ENCODE measurements at places on chromosomes 2 and 18.

DNA sequence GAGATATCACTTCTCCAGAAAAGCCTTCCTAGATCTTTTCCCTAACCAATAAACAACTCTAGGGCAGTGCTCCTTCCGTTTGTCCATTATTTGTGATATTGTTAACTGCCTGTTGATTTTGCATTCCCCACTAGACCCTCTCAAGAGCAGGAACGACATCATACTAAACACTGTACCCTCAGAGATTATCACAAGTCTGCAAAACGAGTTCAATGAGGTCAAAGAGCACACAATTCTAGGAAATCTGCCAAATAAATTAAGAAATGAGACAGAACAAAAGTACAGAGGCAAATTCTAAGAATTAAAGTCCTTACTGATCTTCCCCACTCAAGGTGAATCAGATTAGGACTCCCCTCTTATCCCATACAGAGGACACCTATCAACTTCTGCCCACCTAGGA lies 7.6 kb downstream of the RTTN start:
- DNase-seq, result no peak

GRCh38 chr18:51082571-51083267 lies 52.7 kb downstream of the SMAD4 start:
- peak; percentile 60 for DNase-seq

DNA sequence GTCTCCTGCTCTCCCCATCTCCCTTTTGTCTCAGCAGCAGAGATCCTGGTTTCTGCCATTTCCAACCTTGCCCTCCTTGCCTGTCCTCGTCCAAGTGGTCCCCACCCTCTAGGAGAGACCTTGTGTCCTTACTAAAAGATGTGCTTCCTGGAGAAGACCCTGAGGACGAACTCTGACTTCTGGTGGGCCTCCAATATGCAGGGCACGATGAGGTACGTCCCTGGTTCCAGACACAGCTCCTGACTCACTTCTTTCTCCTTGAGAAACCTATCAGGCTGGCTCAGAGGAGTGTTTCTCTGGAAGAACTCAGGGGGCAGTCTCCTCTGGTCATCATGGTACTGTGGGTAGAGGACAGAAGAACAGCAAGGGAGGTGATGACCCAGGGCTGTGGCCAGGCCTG lies 28.2 kb downstream of the CAPN14 start:
- DNase-seq, result no peak

GRCh38 chr18:32732165-32732564 lies 40.7 kb downstream of the KLHL14 start:
- no peak for DNase-seq

- DNase-seq, result no peak
These were observed 18.8 kb upstream of the CD207 start for GRCh38 chr2:70854411-70854810.

DNA sequence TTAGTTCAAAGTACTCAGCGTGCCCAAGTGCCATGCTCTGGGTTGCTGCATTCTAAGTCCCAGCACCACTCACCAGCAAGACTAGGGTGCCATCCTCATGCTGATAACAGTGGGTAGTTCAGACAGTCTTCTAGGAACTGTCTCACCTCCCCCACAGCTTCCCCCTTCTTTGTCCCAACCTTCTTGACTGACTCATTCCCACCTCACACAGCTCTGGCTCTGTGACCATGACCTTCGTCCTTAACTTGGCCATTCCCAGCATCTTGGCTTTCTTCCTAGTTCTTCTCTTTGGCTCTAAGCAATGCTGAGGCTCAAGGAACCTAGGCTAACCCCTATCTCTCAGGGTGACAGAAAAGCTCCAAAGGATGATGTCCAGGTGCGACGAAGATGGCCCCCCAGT lies 20.0 kb upstream of the CXCR4 start:
- DNase-seq, result no peak

DNA sequence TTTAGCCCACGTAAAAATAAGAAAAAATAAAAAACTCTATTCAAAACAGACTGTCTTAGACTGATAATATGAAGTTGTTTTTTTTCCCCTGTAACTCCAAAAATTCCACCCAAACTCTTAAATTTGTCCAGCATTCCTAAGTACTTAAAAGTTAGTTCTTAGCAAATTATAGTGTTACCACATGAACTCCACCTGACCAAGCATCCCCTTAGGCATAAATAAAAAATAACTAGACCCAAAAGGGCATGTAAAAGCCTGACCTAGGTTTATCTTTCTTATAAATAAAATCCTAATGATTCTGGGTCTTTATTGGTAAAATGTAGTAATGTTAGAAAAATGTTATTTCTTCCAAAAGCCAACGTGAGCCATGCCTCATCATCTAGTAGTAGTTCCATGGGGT lies 54.3 kb downstream of the TTC21B start:
- DNase-seq, result no peak

GRCh38 chr2:222039821-222040220 lies 259.0 kb downstream of the PAX3 start:
- DNase-seq, result no peak

- no peak for DNase-seq
These were observed 666.9 kb downstream of the NYAP2 start for GRCh38 chr2:226066391-226066790.

- no peak for DNase-seq
These were observed 3.9 kb downstream of the KRTCAP3 start for GRCh38 chr2:27446057-27446456.

DNA sequence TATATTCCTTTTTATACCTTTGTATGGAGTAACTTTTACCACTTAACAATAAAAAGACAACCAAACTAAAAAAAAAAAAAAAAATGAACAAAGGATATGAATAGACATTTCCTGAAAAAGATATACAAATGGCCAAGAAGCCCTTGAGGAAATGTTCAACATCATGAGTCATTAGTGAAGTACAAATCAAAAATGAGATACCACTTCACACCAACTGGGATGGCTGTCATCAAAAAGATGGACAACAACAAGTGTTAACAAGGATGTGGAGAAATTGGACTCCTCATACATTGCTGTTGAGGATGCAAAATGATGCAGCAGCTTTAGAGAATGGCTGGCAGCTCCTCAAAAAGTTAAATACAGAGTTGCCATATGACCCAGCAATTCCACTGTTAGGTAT lies 22.6 kb upstream of the SCYGR2 start:
- peak; percentile 32 for DNase-seq

DNA sequence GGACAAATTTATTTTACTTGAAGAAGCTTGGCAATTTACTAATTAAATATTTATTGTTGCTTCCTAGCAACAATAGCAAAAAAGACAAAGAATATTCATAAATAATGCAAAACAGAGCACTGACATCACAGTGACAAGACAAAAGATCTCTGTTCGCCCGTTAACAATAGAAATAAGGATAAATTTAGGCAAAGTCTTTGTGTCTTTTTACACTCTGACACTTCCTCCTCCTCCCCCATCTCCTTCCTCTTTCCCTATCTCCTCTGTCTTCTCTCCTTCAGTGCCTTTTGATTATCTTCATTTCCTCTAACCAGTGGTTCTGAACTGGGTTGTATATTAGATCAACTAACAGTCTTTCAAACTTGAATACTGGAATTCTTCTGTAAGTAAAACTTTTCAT lies 808.4 kb downstream of the ERBB4 start:
- DNase-seq, result no peak

DNA sequence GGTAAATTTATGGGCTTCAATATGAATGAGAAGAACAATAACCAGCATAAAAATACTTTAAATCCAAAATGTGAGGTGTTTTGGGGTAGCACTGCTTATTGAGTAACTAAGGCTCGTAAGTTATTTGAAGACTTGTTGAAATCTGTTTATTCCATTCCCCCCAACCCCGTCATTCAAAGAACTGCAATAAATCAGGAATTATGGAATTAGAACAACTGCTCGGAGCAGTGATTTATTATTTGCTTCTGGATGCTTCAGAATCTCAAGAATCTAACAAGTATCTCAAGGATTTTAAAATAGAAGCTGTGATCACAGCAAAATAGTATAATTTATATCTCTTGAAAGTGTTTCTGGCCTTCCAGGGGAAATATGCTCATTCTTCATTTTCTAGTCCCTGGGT lies 86.8 kb downstream of the EML6 start:
- DNase-seq, result no peak

DNA sequence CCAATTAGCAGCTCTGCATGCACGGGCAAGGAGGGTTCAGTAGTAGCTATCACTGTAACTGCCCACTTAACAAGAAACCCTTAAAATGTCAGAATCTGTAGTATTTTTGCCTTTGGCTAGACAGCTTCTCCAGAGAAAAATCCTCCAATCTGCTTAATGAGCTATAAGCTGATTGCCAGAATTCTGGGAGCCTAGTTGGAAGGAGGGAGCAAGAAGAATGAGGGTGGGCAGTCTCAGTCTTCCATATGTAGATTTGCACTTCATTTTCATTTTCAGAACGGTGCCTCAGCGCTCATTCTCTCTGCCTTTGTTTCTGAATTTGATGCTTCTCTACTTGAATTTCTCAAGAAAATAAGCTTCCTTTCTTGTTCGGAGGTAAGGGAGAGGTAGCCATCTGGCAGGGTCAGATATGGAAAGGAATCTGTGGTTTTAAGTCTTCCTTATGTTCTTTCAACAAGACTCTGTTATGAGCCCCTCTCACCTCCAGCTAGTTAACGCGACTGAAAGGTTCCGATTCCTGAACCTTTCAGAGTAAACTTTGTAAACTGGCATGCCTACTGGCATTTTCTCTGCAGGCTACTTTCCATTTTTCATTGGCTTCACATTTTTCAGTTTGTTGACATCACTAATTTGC lies 53.5 kb downstream of the HNRNPLL start:
- no peak for DNase-seq

- no peak for DNase-seq
These were observed 61.9 kb upstream of the IGFBP2 start for GRCh38 chr2:216571178-216571908.

GRCh38 chr2:237453671-237454070 lies 33.4 kb upstream of the MLPH start:
- no peak for DNase-seq

GRCh38 chr2:178159966-178160365 lies 34.3 kb upstream of the OSBPL6 start:
- no peak for DNase-seq

- DNase-seq, result peak; percentile 89
These were observed 8.9 kb downstream of the METTL5 start for GRCh38 chr2:169815849-169816248.

- peak; percentile 82 for DNase-seq
These were observed 264.1 kb downstream of the EXOC6B start for GRCh38 chr2:72561621-72562318.

DNA sequence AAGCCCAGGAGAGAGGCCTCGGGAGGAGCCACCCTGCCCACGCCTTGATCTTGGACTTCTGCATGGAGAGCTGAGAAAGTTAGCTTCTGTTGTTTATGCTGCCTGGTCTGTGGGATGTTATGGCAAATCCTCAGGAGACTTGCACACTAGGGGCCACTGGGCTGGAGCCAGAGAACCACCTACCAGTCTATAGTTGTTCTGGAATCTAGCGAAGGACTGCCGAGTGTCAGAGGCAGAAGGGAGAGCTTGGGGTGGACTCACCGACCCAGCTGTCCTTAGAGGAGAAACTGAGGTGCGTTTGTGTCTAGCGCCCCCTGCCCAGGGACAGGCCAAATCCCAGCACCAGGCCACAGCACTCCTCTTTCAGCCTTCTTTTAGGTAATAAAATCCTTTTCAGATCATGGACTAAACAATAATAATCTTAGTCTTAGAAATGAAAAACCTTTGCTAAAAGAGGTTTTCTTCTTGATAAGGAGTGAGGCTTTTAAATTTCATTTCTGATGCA lies 398.7 kb upstream of the SALL3 start:
- no peak for DNase-seq

DNA sequence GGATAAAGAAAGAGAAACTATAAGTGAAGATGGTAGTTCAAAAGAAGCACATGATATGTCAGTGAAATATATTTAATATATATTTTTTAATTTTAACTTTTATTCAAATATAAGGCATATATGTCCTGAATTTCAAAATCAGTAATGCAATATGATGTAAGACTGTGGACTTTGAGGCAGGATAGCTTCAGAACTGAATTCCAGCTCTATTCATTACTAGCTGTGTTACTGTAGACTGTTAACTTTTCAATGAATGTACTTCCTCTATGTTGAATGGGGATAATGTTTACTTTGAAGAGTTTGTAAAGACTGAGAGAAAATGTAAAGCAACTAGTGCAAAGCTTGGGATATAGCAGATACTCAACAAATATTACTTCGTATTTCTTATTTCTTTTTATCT lies 112.6 kb downstream of the PMS1 start:
- DNase-seq, result no peak

GRCh38 chr2:174025271-174026121 lies 60.3 kb upstream of the SP3 start:
- DNase-seq, result peak; percentile 87

DNA sequence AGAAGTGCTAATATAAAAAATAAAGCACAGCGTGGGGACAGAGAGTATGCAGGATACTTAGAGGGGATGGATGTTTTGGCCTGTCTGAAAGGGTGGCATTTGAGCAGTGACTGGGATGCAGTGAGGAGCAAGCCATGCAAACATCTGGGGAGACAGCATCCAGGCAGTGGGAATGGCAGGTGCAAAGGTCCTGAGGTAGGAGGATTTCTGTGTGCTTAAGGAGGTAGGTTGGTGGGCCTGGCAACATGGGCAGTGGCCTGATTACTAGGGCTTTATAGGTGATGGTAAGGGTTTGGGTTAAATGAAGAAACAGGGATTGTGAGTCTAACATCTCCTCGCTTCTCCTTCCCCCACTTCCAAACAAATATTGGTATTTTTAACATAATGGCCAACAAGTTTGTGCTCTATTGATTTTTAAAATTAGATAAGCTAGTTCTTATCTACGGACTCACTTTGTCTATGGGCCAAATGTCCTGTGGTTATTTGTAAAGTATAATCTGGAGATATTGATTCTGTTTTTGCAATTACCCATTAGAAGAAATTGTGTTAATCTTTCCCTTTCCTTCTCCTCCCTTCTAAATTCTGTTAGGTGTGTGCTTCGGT lies 2.4 kb downstream of the AOX1 start:
- no peak for DNase-seq

GRCh38 chr2:26704441-26704977 lies 12.0 kb downstream of the KCNK3 start:
- DNase-seq, result peak; percentile 36

DNA sequence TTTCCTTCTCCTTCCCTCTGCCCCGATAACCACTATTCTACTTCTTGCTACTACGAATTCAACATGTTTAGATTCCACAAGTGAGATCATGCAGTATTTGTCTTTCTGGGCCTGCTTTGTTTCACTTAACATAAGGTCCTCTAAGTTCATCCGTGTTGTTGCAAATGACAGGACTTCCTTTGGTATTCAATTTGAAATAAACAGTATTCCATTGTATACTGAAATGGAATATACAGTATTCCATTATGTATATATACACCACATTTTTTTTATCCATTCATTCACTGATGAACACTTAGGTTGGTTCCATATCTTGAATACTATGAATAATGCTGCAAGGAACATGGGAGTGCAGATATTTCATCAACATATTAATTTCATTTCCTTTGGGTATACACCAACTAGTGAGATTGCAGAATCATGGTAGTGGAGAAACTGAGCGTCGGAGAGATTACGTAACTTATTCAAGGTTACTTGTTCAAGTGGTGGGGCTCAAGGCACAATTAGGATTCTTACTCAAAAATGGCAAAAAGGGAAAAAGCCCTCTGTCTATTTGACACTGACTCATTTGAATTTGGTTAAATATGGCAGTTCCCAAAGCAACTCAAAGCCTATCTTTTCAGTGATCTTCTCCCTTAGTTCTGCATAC lies 85.1 kb downstream of the CHN1 start:
- DNase-seq, result no peak

- DNase-seq, result peak; percentile 36
These were observed 77.8 kb downstream of the PDCL3 start for GRCh38 chr2:100640431-100641124.
